Uterus (tissue), 4 donors: ENCODE measurements at places on chromosomes 3 and 15. TPM values are rescaled to one million over a fixed set of nuclear protein-coding genes. Genes with fewer than 3 reads are reported as not detected.

The ANKRD34C gene
- total RNA-seq = not detected

The OIP5 gene
- not detected for total RNA-seq

DNA sequence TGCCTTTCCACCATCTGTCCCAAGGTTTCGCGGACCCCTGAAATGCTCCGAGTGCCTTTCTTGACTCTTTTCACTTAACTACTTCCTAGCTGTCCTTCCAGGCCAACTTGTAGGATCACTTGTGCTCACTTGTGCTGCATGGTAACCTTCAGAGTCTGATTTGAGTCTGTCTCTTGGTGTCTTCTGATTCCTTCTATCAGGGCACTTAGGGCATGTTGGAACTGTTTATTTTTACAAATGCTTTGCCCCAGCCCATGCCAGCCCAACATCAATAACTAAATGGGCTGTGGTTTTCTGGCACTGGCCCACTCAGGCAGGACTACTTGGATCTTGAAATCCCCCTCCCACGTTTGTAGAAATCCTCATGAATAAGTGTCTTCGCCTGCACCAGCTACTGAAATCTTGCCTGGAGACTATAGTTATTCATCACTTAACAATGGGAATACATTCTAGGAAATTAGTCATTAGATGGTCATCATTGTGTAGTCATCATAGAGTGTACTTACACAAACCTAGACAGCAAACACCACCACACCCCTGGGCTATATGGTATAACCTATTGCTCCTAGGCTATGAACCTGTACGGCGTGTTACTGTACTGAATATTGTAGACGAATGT, 123.1 kb upstream of the STRIT1 start:
- no peaks in the 10 kb centered on the region for H3K27me3 ChIP-seq
- H3K4me1 ChIP-seq = no peaks in the 10 kb centered on the region
- H3K27ac ChIP-seq = no peak overlapping the region

DNA sequence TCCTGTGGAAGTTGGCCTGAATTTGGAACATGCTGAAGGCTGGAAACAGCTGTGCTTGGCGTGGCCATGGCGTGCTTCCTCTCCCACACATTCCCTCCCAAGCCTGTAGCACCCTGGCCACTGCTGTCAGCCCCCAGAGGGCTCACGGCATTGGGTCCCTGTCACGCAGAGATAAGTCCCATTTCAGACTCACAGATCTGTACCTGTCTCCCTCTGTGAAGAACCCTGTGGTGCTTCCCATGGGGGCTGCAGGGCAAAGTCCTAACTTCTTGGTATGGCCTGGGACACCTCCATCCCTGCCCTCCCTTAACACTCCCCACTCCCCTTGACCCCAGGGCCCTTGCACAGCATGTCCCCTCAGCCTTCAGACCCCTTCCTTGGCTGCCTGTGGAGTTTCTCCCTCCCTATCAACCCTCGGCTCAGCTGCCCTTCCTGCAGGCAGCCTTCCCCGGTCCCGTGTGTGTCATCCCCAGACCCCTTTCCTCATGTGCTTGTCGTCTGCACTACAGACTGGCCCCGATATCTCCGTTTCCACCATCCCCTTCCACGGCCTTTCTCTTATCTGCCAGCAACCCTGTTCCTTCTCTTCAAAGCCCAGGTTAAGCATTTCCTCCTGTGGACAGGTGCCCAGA, 28.6 kb downstream of the ABTB1 start:
- no peak for DNase-seq
- H3K36me3 ChIP-seq = no peaks in the 10 kb centered on the region
- peaks cover 10% of the 10 kb centered on the region for H3K4me1 ChIP-seq
- no peak overlapping the region for H3K4me3 ChIP-seq

- DNase-seq = peak; percentile 5
- H3K4me1 ChIP-seq = no peaks in the 10 kb centered on the region
- no peaks in the 10 kb centered on the region for H3K36me3 ChIP-seq
Observed at GRCh38 chr3:126541628-126542339, 16.9 kb downstream of the C3orf22 start.

The GABRR3 gene
- total RNA-seq = not detected

The PLA2G4D gene
- total RNA-seq = 0.07 TPM

- H3K27ac ChIP-seq = no peak overlapping the region
- DNase-seq = no peak
- no peaks in the 10 kb centered on the region for H3K27me3 ChIP-seq
- no peaks in the 10 kb centered on the region for H3K4me1 ChIP-seq
- H3K36me3 ChIP-seq = no peaks in the 10 kb centered on the region
Observed at GRCh38 chr3:24278543-24278942, 216.1 kb downstream of the THRB start.

The HTR3E gene
- total RNA-seq = not detected

DNA sequence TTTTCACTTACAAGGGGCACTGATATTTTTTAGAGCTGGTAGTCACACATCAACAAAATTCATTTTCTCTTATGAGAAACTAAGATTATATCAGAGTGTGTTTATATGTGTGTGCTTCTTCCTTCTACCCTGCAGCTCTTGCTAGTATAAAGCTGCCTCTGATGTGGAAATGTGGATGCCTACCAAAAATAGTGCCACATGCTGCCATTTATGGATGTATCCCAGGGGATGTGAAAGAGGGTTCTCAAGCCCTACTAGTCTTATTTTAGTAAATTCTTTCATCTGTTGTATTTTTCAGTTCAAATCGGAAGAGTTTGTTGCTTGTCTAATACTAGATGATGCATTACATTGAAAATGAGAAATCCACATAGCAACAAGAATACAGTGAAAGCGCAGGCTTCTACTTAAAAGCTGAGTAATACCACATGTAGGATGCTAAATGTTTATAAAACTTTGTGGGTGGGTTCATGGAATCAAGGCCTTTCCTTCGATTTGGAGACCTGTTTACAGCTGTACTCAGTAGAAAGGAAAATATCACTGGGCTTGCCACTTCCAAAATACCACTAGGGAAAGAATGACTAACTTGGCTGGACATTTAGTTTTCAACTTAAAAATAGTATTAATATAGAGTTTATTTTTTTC, 399.2 kb downstream of the EPHA3 start:
- H3K4me3 ChIP-seq = no peak overlapping the region
- no peak overlapping the region for H3K27ac ChIP-seq
- H3K4me1 ChIP-seq = no peaks in the 10 kb centered on the region
- no peak for DNase-seq

DNA sequence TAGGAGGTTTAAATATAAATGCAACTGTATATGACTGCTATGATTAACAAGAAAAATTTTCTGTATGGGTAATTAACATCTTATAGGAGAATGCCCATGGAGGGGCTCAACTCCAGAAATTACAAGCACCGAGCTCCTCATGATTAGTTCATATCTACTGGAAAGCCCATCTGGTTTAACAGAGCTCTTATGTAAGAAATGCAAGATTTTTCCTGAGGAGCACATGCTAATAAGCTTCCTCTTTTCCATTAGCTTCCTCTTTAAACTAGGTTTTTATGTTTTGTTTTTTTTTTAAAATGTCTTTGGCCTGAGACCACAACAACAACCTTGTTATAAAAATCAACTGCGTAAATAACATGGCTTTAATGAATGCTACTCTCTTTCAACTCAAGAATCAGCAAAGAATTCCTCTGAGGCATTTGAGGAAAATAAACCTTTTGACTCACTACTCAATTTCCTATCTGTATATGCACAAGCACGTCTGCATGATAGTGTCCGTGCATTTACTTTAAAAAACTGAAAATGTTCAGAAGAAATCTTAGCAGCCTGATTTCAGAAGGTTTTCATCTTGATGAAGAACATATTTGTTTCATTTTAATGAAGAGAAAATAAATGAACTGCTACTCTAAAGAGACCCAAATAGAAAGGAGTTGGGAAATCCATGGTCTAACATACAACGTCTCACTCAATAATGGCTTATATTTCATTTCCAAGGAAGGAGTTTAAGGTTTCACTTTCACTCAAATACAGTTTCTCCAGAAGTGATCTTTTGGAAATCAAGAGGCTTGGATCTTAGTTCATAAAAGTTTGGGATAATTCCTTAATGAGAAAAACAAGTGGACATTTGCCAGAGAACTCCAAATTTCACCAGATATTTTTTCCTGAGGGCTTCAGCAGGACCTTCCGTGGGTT, 180.8 kb downstream of the KCNAB1 start:
- DNase-seq = no peak
- H3K4me3 ChIP-seq = peak overlapping the region; percentile 2
- peak overlapping the region; percentile 7 for H3K27ac ChIP-seq
- no peaks in the 10 kb centered on the region for H3K4me1 ChIP-seq
- H3K36me3 ChIP-seq = no peaks in the 10 kb centered on the region

- no peak for DNase-seq
- no peaks in the 10 kb centered on the region for H3K4me1 ChIP-seq
- no peaks in the 10 kb centered on the region for H3K36me3 ChIP-seq
- H3K27ac ChIP-seq = no peak overlapping the region
- no peaks in the 10 kb centered on the region for H3K27me3 ChIP-seq
Observed at GRCh38 chr3:183357564-183358079, 70.8 kb downstream of the MCF2L2 start.

GRCh38 chr15:42621996-42622925, 46.9 kb downstream of the STARD9 start:
- DNase-seq = no peak
- no peaks in the 10 kb centered on the region for H3K4me1 ChIP-seq
- H3K27me3 ChIP-seq = no peaks in the 10 kb centered on the region
- no peak overlapping the region for H3K4me3 ChIP-seq
- H3K36me3 ChIP-seq = no peaks in the 10 kb centered on the region

- no peak for DNase-seq
- H3K27ac ChIP-seq = peak overlapping the region; percentile 0
- no peaks in the 10 kb centered on the region for H3K4me1 ChIP-seq
Observed at GRCh38 chr15:68400066-68400456, 31.9 kb downstream of the ITGA11 start.

The PARP9 gene
- total RNA-seq = 16.8 TPM

DNA sequence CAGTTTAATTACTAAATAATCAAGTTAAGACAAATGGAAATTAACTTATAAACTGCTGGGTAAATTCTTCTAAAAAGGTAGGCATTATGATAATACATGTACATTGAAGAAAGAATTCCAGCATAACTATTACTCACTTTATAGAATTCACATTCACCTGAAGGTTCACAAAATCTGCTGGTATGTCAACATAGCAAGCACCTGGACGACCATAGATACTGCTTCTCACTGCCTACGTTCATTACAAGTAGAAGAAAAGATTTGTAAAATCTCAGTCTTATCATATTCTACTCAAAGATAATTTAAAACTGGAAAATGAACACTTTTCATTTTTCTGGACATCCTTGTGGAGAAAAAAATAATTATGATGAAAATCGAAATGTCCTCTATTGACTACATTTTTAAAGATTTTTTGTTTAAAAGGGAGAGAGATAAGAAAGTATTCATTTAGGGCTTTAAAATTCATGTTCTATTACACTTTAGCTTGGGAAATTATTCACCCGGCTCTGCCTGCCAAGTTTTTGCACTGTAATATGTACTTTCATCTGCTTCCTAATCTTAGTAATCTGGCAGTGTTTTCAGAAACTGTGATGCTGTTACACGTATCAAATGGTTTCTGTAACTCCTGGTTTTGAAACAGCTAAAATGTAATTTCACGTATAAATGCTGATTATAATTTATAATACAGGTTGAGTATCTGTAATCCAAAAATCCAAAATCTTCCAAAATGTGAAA, 16.1 kb downstream of the HACL1 start:
- H3K36me3 ChIP-seq = no peaks in the 10 kb centered on the region
- H3K27me3 ChIP-seq = no peaks in the 10 kb centered on the region
- no peak overlapping the region for H3K4me3 ChIP-seq
- no peak for DNase-seq
- no peak overlapping the region for H3K27ac ChIP-seq
- H3K4me1 ChIP-seq = no peaks in the 10 kb centered on the region

DNA sequence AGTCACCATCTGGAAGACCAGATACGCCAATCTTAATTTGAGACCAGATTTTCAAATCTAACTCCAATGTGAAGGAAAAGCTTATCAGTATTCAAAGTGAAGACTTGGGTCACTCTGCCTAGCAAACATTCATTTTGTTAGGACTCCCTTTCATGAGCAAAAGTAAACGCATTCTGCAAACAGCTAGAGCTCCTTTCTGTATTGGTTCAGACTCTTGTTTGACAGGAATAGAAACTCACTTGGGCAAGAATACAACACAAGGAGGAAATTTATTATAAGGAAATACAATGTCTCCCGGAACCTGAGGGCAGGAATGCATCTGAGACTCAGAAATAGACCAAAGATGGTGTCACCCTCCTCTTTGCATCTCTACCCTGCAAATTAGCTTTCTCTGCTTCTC, 558.6 kb downstream of the TAFA4 start:
- no peaks in the 10 kb centered on the region for H3K4me1 ChIP-seq
- no peaks in the 10 kb centered on the region for H3K36me3 ChIP-seq
- DNase-seq = no peak
- no peak overlapping the region for H3K4me3 ChIP-seq

DNA sequence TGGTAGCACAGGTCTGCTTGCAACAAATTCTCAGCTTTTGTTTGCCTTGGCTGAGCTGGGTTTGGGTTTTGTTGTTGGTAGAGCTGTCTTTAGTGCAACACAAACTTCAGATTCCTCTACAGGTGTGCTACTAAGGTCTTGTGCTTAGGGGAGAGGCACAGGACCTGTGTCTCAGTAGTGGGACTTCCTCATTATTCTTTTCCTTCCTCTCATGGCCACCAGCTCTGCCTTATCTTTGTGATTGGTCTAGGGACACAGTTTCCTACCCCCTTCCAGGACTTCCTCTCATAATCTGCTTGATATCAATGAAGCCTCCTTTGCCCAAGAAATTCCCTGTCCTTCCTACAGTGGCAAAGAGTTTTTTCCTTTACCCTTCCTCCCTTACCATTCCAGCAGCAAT, 24.9 kb upstream of the DNAAF4 start:
- H3K27me3 ChIP-seq = no peaks in the 10 kb centered on the region
- H3K27ac ChIP-seq = no peak overlapping the region
- no peaks in the 10 kb centered on the region for H3K36me3 ChIP-seq
- no peak for DNase-seq
- no peaks in the 10 kb centered on the region for H3K4me1 ChIP-seq

The GNAT1 gene
- total RNA-seq = not detected

The DPPA4 gene
- 0.90 TPM for total RNA-seq

The TRIM71 gene
- total RNA-seq = 0.48 TPM

DNA sequence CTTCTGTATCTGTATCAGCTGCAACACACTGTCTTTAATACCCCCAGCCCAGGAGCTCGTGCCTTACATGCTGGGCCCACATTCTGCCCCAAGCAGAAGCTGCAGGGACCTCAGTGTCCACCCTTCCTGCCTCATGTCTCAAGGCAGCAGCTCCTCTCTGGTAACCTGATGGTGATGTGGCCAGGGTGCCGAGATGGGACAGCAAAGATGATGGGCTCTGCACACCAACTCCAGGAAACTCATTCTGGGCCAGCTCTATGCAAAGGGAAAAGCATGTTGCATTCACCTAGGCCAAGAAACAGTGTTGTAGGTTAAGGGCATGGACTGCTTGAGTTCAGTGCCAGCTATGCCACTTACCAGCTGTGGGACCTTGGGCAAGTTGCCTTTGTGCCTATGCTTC, 79.5 kb upstream of the PRR23C start:
- no peak overlapping the region for H3K27ac ChIP-seq
- H3K4me1 ChIP-seq = no peaks in the 10 kb centered on the region
- H3K27me3 ChIP-seq = no peaks in the 10 kb centered on the region
